GM23338 (cell line): ENCODE measurements at places on chromosomes 4 and X.
A peak's percentile ranks its signal among the peaks of the same experiment; 100 is the strongest.

- no peak for DNase-seq
Observed at GRCh38 chrX:78710171-78710570, 37.3 kb upstream of the LPAR4 start.

GRCh38 chrX:32408389-32408788 lies 803.0 kb downstream of the DMD start:
- DNase-seq = peak; percentile 24

- DNase-seq = no peak
Observed at GRCh38 chr4:25252230-25253070, 18.6 kb downstream of the PI4K2B start.

DNA sequence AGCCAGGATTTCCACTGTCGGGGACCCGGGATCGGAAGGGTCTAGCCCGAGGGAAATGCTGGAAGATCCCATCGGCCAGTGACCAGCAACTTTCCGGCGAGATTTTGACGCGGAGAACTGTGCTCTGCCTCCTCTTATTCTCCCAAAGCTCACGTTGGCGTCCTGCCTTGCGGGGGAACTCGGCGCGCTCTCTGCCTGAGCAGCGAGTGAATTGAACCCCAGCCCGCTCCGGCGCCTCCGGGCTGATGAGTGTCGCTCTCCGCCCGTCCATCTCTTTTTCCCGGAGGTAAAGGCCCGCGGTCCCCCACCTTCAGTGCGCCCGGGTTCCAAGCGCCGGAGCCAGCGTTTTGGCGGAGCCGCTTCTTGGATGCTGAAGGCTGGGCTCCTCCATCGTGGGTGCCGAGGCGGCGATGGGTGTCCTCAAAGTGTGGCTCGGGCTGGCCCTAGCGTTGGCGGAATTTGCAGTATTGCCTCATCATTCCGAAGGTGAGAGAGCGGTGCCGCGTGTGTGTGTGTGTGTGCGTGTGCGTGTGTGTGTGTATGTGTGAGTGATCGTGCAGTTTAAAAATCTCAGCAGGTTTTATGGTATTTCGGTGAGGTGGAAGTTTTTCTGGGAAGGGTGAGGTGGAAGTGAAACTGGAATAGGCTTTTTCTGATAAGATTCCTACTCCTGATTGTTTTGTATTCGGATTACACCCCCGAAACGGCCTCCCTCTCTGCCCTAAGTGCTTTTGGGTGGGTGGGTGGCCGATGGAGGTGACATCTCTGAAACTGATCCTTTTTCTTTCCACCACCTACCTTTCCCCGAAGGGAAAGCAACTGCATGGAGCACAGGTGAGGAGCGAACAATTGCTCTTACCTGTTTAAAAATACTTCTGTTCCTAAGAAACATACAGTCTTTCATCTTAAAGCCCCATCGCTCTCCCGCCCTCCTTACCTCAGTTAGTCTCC lies 752 bp downstream of the FRAS1 start:
- peak; percentile 62 for DNase-seq

GRCh38 chr4:143358923-143359643 lies 22.4 kb downstream of the GAB1 start:
- DNase-seq = no peak

DNA sequence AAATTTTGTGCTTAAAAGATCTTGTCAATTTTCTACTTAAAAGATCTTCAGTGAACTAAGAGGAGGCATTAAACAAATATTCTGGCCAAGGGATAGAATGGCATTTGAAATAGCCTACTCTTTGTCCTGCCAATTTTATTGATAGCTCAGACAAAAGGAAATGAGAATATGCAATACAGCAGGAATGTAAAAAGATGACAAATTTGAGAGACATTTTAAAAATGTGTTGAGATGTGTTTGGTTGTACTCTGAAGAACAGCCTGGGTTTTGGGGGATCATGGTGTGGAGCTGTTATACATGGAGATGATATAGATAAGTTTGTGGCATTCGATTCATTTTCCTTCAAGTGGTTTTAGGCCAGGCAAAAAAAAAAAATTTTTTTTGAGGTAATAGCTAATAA lies 11.6 kb upstream of the MAD2L1 start:
- no peak for DNase-seq

DNA sequence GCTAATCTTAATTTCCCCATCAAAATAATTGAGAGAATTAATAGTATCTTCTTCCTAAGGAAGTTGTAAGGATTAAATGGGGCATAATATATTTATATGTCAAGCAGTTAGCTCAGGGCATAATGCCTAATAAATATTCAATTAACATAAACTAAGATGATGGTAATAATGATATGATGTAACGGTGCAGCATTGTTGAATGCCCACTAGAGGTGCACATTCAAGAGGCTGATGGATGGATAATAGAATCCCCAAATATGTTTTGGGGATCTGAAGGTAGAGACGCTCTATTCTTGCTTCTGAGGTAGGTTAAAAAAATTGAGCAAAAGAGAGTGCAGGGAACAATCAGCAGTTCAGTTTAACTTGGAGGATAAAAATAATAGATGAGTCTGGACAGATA lies 37.1 kb downstream of the ATOH1 start:
- no peak for DNase-seq

GRCh38 chr4:72977936-72978485 lies 91.5 kb downstream of the COX18 start:
- DNase-seq = no peak

DNA sequence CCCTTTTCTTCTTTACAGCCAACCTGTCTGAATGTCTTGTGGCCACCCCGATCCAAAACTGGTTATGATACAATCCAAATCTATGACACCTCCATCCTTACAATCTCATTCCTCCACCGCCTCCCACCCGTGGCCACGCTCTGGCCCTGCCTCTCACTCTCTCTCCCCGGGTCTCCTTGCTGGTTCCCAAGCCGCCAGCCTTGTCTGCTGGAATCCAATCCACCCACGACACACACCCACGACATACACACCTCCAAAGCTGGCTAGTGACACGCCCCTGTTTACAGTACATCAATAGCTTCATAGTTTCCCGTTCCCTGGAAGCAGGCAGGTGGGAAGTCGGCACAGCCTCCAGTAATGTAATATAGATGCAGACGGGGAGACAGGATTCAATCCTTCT lies 99.0 kb downstream of the WFS1 start:
- no peak for DNase-seq

- no peak for DNase-seq
Observed at GRCh38 chrX:20225488-20225833, 41.2 kb downstream of the RPS6KA3 start.

GRCh38 chr4:26525771-26526150 lies 35.5 kb upstream of the CCKAR start:
- DNase-seq = no peak

DNA sequence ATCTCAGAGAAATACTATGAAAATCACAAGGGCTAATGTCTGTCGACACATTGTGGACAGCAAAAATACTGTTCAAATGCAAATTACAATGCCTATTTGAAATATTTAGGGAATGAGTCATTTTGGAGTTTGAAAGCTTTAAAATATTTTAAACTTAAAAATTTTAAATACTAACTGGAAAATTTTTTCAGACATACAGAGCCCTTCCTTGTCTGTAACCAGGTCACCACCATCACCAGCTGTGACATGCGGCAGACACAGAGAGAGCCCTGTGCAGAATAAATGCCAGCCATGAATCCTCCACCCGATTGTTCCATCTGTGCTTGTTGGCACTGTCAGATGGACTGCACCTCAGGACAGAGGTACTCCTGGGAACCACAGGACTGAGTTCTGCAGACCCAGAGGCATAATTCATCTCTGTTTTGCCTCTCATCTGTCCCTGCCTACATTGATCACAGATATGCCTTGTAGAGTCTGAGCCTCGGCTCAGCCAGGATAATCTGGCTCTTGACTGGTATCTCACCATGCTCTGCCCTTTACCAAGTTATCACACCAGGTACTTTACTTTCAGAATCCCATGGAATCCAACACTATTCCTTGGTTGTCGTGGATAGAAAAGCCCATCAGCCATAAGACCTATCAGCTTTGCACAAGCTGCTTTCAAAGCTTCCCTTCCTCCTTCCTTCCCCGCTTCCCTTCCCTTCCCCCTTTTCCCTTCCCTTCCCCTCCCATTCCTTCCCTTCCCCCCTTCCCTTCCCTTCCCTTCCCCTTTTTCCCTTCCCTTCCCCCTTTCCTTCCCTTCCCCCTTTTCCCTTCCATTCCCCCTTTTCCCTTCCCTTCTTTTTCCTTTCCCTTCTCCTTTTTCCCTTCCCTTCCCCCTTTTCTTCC lies 67.2 kb downstream of the TBC1D9 start:
- DNase-seq = no peak

DNA sequence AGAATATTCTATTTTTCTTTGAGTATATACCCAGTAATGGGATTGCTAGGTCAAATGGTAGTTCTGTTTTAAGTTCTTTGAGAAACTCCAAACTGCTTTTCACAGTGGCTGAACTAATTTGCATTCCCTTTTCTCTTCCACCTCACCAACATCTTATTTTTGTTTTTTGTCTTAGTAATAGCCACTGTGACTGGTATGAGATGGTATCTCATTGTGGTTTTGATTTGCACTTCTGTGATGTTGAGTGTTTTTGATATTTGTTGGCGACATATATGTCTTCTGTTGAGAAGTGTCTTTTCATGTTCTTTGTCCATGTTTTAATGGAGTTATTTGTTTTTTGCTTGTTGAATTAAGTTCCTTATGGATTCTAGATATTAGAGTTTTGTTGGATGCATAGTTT lies 24.4 kb downstream of the AIMP1 start:
- DNase-seq = no peak

DNA sequence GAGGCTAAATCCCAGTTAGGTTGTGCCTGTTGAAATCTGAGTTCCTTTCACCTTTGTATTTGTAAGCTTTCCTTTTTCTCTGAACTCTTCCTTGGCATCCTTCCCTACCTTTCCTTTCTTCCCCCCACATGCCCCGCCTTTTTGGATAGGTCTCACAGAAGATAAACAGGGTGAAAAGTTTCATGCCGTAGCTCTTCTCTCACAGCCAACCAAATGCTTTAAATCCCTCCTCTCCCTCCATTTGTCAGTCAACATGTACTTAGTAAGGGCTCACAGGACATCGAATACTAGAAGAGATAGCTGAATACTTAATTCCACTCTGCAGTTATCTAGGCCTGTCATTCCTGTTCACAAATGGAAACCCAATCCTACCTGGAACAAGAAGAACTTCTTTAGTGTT lies 107.1 kb upstream of the BMPR1B start:
- DNase-seq = no peak

DNA sequence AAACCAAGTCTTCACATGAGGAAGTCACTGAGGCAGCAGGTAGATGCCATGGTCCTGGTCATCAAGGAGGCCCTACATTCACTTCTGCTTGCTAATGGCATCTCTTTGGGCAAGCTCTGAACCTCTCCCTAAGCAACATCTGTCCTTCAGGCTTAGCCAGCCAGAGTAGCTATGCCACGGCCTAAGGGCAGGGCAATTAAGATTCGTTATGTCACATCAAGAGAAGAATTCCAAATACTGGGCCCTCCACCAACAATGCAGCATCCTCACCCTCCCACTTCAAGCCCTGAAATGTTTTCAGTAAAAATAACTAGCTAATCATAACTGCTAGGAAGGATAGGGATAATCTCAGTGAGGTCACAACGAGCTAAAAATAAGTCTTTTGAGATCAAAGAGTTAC lies 120.7 kb upstream of the HCCS start:
- DNase-seq = no peak

DNA sequence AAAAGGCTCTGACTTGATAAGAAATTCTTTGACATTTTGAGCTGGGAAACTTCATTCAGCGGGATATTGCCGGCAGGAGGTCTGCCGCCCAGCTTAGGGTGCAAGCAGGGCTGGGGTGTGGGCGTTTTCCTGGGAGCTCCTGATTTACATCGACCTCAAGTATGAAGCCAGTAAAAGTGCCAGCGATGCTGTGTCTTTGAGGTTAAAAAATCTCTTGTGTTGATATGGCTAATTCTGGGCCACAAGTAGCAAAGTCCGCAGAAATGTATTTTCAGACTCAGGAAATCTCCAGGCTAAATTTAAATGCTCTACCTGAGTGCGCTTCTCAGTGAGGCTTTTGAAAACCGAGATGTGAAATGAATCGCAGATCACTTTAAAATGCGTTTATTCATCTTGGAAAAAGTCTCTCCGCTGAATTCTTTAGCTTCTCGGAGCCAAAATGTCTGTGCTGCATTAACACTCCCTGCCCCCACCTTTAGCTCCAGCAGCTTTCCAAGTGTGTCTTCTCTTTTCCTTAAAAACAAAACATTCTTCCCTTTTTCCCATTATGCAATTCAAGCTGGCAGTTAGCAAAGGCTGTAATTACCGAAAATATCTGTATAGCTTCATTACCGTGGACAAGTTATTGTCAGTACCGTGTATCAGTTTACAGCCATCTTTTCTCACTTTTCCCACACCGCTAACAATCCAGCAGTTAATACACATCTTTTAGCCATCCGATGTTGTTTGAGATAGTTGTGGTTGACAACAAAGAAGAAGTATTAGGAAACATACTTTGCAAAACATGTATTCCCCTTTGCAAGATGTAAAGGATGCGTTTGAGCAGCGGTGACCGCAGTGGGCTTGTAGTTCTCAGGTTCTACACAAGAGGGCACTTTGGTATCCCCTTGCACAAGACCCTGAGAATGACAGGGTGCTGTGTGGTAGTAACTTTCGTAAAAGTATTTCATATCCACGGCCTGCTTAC lies 136.0 kb upstream of the STX18 start:
- DNase-seq = peak; percentile 72

- peak; percentile 75 for DNase-seq
Observed at GRCh38 chr4:80336582-80336981, 1.1 kb downstream of the CFAP299 start.

- peak; percentile 53 for DNase-seq
Observed at GRCh38 chrX:68490644-68491043, 8.2 kb upstream of the YIPF6 start.

DNA sequence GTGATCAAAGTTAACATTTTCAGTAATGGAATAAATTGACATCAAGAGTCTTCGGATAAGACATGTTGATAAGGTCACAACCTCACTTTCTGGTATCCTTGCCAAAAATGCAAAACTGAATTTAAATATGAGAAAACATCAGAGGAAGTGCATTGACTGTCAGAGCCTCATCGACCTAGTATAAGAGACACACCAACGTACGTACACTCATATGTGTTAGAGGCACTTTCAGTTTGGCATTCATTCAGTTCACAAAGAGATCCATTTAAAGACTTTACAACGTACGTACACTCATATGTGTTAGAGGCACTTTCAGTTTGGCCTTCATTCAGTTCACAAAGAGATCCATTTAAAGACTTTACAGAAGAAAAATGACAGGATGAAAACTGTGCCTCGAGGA lies 280.3 kb downstream of the INPP4B start:
- DNase-seq = no peak

DNA sequence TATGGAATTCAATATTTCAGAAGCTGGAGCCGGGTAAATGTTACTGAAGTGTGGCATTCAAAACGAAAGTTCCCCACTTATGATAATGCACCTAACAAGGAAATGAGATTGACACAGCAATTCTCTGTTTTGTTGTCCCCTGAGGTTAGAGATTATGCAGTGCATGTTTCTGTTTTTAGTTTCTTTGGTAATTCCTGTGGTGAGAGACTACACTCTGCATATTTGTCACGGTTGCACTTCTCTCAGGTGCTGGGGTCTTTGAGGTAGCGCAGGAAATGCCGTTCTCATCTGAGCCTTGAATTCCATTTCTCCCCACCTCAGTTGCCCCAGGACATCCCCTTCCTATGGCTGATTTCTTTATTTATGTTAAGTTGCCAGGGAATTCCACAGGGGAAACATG lies 15.3 kb upstream of the BEND4 start:
- DNase-seq = no peak
